ENCODE measurements at places on chromosomes 1 and 21.

DNA sequence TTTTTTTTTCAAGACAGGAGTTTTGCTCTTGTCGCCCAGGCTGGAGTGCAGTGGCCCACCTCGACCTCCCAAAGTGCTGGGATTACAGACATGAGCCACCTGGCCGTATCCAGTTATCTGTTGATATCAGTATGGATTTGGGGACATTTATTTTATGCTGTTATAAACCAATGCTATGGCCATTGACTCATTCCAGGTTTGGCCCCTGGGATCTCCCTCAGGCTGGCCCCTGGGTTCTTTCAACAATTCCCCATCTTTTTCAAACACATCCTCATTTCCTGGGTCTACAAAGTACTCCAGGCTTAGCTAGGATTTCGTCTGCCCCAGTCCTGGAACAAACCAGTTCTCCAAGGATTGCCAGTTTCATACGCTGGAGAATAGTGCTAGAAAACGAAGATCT, 44.1 kb downstream of the WDR4 start:
- DNase-seq, result no peak

DNA sequence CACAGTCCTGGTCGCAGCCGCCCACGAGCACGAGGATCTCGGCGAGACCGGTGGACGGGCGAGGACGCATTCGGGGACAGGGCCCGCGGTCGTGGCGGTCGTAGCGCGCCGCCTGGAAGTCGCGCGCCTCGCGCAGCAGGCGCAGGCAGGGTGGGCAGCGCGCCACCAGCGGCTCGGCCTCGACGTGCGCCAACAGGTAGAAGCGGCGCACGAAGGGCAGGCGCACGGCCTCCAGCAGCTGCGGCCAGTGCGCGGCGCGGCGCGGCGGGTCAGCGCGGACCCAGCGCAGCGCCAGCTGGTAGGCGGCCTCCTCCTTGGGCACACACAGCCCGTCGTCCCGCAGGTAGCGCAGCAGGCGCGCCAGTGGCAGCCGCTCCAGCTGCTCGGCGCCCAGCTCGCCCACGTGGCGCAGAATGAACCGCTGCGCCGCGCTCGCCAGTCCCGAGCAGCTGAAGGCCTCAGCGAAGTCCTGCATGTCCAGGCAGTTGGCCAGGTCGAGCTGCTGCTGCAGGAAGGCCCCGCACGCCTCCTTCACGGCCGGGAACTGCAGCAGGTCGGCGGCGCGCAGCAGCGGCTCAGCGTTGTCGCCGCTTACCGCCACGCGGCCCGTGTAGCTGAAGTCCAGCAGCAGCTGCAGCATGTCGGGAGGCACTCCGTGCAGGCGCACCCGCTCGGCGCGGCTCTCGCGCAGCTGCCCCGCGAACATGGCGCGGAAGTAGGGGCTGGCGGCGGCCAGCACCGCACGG, 573 bp downstream of the KLHL21 start:
- DNase-seq, result no peak

- no peak for DNase-seq
Observed at GRCh38 chr1:156488566-156489165, 11.9 kb downstream of the MEF2D start.

DNA sequence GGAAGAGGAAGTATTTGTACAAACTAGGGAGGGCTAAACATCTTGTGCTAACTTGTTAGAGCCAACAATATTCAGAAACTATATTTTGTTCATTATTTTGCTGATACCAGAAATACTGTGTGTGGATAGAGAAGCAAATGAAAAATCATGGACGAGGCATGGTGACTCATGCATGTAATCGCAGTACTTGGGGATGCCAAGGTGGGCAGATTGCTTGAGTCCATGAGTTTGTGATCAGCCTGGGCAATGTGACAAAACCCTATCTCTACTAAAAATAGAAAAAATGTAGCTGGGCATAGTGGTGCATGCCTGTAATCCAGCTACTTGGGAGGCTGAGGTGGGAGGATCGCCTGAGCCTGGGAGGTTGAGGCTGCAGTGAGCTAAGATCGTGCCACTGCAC, 13.4 kb downstream of the LRRC41 start:
- DNase-seq, result no peak

GRCh38 chr1:224348137-224348536, 8.5 kb upstream of the CNIH4 start:
- DNase-seq, result no peak

DNA sequence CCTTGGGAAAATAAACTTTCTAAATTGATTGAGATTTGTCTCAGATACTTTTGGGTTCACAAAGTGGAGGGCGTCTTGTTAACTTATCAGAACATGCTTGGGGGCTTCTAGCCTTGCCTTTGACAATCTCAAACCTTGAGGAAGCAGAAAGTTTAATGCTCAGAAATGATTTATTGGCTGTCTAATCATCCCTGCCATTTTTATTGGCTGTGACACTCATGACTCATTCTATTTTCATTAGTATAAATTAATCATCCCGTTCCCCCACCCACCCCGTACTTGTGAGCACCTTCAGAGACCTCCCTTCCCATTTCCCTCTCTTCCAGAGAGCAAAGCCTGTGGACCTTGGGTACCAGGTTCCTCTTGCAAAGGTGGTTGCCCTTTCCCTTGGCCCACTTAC, 87.1 kb downstream of the FGGY start:
- no peak for DNase-seq

GRCh38 chr1:41545996-41546832, 61.7 kb upstream of the EDN2 start:
- no peak for DNase-seq

GRCh38 chr1:117760069-117760468, 154.2 kb downstream of the TENT5C start:
- no peak for DNase-seq

GRCh38 chr1:153945795-153946621, 510 bp downstream of the DENND4B start:
- no peak for DNase-seq

DNA sequence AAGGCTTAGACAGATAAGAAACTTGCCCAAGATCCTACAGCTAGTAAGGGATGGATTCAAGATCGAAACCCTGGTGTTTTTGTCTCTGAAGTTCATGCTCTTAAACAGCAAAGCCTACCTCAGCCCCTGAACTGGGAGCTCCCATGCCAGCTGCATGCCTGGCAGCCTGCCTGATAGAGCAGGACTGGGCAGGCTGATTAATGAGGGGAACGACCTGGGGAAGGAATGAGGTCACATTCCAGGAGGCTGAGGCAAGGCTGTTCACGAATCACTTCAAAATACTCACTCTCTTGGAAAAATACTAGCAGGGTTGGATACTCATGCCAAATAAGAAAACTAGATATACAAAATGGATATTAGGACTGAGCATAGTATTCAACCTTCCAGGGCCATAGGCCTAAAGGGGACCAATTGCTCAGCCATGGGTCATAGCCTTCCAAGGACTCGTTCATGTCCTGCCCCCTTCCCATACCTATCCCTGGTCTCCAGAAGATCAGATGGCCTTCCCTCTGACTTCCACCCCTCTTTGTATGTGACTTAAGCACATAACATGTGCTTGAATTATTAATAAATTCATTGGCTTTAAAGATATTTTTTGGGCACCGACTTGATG, 15.6 kb upstream of the TACSTD2 start:
- peak; percentile 70 for DNase-seq

GRCh38 chr1:20141466-20141865, 2.3 kb downstream of the PLA2G2F start:
- DNase-seq, result no peak

DNA sequence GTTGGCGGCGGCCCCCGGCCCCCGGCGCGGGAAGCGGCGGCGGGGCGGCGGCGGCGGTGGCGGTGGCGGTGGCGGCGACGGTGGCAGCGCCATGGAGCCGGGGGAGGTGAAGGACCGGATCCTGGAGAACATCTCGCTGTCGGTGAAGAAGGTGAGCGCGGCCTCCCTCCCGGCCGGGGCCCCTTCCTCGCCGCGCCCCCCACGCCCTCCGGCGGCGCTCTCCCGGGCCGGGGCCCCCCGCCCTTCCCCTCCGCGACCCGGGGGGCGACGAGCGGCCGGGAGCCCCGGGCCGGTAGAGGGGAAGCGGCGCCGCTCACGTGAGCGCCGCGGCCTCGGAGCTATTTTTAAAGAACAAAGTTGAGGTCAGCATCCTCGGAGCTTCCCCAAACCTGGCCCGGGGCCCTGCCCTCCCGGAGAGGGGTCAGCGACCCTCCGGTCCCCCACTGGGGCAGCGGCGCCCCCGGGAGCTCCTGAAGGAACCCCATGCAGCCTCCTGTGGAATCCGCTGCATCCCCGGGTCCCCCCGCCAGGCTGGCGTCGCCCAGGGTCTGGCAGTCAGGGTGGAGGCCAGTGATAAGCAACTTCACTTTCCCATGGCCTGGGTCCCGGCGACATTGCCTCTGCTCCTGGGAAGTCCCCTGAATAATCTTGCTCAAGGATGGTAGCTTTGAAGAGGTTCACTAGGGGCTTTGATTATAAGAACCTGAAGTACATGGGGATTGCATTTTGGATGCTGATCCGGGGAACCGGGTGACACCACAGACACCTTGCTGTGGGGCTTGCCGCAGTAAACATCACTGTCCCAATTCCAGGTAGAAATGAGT, 560 bp downstream of the PLEKHM2 start:
- DNase-seq, result no peak

DNA sequence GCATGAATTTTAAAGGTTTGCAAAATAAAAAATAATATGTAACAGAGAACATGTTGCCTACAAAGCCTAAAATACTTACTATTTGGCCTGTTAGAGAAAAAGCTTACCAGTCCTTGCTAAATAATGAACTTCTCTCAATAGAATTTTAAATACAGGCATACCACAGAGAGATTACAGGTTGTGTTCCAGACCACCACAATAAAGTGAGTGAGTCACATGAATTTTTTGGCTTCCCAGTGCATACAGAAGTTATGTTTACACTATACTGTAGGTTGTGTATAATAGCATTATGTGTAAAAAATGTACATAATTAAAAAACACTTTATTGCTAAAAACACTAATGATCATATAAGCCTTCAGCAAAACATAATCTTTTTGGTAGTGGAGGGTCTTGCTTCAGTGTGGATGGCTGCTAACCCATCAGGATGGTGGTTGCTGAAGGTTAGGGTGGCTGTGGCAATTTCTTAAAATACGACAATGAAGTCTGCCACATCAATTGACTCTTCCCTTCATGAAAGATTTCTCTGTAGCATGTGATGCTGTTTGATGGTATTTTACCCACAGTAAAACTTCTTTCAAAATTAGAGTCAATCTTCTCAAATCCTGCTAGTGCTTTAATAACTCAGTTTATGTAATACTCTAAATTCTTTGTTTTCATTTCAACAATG, 48.6 kb downstream of the SCYL3 start:
- DNase-seq, result no peak

GRCh38 chr1:18820791-18821641, 38.4 kb downstream of the TAS1R2 start:
- DNase-seq, result peak; percentile 2

DNA sequence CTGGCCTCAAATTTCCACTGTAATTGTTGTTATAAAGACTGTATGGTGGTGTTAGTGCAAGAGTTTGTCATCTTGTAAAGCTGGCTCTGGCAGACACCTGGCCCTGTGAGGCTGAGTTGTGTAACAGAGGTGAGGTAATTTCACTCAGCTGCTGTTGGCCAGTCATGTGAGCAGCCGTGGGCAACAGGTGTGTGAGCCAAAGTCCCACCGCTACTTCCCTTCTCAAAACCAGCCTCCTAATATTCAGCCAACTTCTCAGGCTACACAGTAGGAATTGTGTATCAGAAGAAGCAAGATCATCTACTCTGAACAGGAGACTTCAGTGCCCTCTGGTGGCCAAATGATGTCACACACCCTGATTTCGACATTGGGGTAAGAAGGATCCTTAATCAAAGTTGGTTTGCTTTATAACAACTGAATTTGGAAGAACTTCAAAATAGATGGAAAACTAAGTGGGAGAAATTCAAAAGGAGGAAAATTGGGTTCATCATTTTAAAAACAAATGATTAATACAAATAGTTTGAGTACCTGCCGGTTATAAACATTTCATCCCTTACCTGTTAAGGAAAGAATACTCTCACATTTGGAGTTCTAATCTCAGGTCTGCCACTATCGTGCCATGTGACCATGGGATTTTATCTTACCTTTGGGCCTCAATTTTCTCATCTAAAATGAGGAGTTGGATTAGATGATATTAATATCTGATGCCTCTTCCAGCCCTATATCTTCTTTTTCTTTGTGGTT, 2.6 kb upstream of the CREG1 start:
- DNase-seq, result no peak

DNA sequence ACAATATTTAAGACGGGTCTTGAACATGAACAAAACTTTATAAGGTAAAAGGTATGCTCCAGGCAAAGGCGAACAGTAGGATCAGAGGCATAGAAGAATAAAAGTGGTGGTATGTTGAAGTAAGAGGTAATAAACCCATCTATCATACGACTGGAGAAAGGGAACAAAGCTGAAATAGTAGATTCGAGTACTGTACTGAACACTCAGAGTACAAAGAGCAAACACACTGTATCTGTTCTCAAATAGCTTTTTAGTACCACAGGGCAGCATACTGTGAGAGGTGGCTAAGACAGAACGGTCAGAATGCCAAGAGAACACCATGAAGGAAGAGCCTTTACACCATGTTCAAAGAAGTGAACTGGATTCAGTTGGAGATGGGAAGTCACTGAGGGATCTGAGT, 83.2 kb downstream of the EPS15 start:
- no peak for DNase-seq

GRCh38 chr1:246320286-246320685, 186.8 kb downstream of the SMYD3 start:
- DNase-seq, result no peak

DNA sequence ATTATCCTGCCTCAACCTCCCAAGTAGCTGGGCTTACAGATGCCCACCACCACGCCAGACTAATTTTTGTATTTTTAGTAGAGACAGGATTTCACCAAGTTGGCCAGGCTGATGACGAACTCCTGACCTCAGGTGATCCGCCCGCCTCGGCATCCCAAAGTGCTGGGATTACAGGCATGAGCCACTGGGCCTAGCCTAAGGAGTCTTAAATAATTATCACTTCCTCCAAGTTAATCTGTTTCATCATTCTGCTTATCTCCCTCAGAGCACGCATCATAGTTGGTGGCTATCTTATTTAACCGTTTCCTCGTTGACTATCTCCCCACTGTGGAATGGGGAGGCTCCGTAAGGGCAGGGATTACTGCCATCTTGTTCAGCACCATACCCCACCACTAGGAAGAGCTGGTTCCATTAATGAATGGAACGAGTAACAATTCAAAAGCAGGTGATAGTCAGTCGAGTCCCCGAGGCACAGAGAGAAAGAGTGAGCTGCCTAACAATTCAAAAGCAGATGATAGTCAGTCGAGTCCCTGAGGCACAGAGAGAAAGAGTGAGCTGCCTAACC, 52.7 kb downstream of the GLUL start:
- DNase-seq, result no peak

- DNase-seq, result no peak
Observed at GRCh38 chr21:31136891-31137290, 98.6 kb upstream of the KRTAP19-8 start.

- no peak for DNase-seq
Observed at GRCh38 chr1:85149805-85150204, 51.0 kb downstream of the SYDE2 start.

DNA sequence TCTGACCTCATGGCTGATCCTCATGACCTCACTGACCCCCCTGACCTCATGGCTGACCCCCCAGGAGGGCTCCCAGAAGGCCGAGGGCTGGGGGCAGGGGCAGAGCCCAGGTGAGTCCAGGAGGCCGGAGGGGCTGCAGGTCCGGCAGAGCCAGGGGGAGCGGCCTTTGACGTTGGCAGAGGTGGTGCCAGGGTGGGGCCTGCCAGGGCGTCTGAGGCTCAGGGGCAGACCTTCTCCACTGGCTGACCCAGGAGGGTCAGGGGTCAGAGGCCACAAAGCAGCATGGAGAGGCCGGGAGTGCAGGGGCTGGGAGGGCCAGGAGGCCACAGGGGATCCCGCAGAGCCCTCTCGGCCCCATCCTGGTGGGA, 28.1 kb upstream of the TTLL10 start:
- no peak for DNase-seq
